ENCODE measurements at places on chromosomes 16 and 17. TPM values are rescaled to one million over a fixed set of nuclear protein-coding genes. Genes with fewer than 3 reads are reported as not detected.

The TAX1BP3 gene
- total RNA-seq, result 130 TPM

The MPP2 gene
- total RNA-seq, result 2.0 TPM

The CES5A gene
- not detected for total RNA-seq

The ZPBP2 gene
- not detected for total RNA-seq

The TNFRSF17 gene
- total RNA-seq, result not detected

The SLC6A2 gene
- total RNA-seq, result not detected

The ZC3H7A gene
- 37.1 TPM for total RNA-seq

The PLA2G10 gene
- not detected for total RNA-seq

The TRAP1 gene
- 54.4 TPM for total RNA-seq

The KRT25 gene
- not detected for total RNA-seq

The VWA3A gene
- total RNA-seq, result not detected

The VPS4A gene
- 28.0 TPM for total RNA-seq

The RFWD3 gene
- 24.3 TPM for total RNA-seq

The YWHAE gene
- 335 TPM for total RNA-seq

The TOM1L1 gene
- total RNA-seq, result 20.9 TPM

The NPIPB6 gene
- 1.2 TPM for total RNA-seq

The SOX9 gene
- total RNA-seq, result 3.0 TPM

The ENPP7 gene
- total RNA-seq, result not detected

The SULT1A3 gene
- 0.79 TPM for total RNA-seq

The RGS11 gene
- 2.7 TPM for total RNA-seq

The STH gene
- not detected for total RNA-seq

The CPNE7 gene
- total RNA-seq, result 8.9 TPM

The IGSF6 gene
- total RNA-seq, result not detected

Data from aortic smooth muscle cell (primary cell).